Left renal pelvis (tissue), 4 donors: ENCODE measurements at places on chromosomes 16 and 17. TPM values are rescaled to one million over a fixed set of nuclear protein-coding genes. Genes with fewer than 3 reads are reported as not detected.

DNA sequence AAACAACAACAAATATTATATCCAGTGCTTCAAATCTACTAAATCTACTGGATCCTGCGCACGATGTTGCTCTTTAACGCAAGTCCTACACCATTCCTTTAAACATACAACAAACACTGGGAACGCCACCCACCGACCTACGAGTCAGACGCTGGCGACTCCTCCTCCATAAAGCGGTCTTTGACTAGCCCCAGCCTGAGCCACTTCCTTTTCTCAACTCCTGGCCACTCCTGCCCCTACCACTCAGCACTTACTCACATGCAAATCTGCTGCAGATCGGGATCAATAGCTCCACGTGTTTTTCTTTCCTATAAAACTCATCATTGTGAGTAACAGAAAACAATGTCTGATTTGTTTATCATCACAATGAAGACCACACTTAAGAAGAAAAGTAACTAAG, 32.8 kb upstream of the MNT start:
- no peak for DNase-seq

GRCh38 chr16:74718140-74718539, 17.5 kb upstream of the MLKL start:
- no peak for DNase-seq

- DNase-seq = no peak
Observed at GRCh38 chr17:68564415-68565111, 36.6 kb downstream of the FAM20A start.

MATCAP1 gene
- 61.4 TPM for polyA plus RNA-seq

CD300H gene
- polyA plus RNA-seq = not detected

- DNase-seq = no peak
Observed at GRCh38 chr17:79393358-79394052, 217.3 kb downstream of the RBFOX3 start.

DNA sequence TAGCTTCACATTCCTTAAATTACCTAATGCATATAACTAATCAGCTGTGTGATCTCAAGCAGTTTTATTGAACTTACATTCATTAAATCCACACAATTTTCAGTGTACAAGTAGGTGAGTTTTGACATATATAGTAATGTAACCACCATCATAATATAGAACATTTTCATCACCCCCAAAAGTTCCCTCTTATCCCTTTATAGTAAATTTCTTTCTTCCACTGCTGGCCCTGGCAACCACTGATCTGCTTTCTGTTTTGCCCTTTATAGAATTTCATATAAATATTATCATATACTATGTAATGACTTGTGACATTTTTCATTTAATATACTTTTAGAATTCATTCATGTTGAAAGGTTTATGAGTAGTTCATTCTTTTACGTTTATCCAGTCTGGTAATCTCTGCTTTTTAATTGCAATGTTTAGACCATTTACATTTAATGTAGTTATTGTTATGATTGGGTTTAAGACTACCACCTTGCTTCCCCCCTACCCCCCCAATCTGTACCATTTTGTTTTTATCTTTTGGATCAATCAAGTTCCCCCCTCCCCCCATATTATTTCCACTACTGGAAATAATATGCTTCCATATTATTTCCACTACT, 125.3 kb upstream of the NACA2 start:
- no peak for DNase-seq

CCDC40 gene
- polyA plus RNA-seq = 15.2 TPM

DNA sequence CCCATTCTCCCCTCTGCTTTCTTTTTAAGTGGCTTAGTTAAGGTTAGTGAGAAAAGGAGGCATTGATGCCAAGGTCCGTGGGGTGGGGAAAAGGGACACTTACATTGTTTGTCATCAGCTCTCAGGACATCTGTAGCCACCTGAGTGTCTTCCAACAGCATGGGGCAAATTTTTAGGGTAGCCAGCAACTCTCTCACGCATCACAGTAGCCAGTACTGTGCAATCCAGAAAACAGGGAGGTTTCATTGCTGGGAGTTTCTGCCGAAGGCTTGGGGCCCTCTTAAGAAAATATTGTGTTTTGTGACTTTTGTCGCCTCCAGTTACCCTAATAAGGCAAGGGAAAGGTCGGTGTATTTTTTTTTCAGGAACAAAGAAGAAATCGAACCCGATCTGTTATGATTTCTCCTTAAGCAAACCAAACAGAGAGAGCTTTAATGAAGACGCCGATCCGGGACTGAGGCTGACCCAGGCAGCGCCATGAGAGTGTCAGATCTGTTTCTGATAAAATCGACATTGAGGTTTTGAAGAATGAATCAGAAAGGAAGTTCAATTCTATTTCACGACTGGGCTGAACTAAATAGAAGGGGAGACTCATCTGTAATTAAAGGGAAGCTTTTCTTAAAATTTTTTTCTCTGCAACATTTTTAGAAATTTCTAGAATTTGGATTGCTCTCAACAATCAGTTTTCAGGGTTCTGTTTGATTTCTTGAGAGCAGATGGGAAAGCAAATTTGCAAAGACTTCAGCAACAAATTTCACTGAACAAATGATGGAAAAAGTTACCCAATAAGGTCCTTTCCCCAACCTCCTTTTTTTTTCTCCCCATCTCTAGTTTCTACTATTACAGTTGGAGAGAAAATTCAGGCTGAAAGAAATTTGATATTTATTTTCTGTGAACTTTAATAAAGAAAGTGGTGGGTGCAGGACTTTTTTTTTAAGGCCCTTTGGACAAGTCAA, 144.7 kb upstream of the IRX3 start:
- DNase-seq = no peak

DNA sequence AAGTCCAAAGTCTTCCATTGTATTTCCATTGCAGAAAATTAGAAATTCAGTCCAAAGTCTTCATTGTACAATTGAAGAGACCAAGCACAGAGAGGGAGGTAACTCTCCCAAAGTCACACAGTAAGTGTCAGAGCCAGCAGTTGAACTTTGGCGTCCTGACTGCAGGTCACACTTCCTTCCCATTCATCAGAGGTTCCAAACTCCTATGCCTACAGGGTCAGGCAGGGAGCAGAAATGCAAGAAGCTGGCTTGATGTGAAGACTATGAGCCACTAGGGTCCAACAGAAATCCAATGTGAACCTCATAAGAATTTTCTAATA, 44.7 kb upstream of the GRIN2A start:
- DNase-seq = no peak

DNA sequence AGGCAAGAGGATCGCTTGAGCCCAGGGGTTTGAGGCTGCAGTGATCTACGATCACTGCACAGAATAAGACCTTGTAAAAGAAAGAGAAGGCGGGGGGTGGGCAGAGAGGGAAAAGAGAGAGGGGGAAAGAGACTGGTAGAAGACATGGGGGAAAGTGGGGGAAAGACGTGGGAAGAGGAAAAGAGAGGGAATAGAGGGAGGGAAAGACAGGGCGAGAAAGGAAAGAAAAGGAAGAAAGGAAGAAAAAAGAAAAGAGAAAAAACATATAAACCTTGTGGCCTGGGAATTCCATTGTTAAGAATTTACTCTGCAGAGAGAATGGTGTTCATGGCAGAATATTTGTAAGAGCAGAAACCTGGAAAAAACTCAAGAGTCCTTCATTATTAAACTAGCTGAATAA, 120.4 kb downstream of the RMI2 start:
- no peak for DNase-seq

GRCh38 chr17:4510618-4510941, 11.9 kb downstream of the SPNS2 start:
- DNase-seq = no peak

MSRB1 gene
- 52.8 TPM for polyA plus RNA-seq

CPNE7 gene
- polyA plus RNA-seq = 2.9 TPM
